ENCODE measurements at places on chromosomes 5 and 9.

DNA sequence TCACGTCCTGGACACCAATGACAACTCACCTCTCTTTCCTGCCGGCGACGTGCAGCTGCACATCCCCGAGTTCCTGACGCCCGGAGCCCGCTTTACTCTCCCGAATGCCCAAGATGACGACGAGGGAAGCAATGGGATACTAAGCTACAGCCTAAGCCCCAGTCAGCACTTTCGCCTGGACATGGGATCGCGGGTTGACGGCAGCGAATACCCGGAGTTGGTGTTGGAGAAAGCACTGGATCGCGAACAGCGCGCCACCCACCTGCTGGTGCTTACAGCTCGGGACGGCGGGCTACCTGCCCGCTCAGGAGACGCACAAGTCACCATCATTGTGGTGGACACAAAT is 1.1 kb downstream of the PCDHAC1 start:
- no peak for DNase-seq

DNA sequence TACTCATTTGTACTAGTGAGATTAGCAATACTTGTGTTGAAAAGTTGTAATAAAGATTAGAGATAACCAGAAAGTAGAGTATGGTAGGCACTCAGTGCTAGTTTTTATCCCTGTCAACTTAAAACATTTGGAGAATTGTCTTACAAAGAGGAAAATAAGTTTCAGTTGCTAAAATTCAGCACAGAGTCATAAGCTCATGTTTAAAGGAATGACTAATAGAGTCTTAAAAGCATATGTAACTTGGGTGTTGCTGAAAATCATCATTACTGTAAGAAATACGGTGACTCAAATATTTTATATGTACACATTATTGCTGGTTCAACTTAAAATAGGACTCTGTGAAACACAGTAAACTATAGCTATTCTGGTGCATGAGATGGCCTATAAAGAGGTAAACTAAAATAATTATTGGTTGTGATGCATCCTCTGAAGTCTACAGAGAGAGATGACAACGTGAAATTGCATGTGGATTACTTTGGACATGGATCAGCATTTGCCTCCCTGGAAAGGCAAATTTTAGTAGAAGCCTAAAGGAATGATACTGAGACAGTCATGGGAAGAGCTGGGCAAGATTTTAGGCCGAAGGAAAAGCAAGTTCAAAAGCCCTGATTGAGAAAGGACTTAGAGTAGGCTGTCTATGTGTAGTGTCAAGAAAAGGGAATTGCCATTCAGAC is 34.6 kb downstream of the SGCD start:
- DNase-seq, result no peak

- DNase-seq, result no peak
Measured at GRCh38 chr9:95133325-95133705, 184.2 kb downstream of the FANCC start.

DNA sequence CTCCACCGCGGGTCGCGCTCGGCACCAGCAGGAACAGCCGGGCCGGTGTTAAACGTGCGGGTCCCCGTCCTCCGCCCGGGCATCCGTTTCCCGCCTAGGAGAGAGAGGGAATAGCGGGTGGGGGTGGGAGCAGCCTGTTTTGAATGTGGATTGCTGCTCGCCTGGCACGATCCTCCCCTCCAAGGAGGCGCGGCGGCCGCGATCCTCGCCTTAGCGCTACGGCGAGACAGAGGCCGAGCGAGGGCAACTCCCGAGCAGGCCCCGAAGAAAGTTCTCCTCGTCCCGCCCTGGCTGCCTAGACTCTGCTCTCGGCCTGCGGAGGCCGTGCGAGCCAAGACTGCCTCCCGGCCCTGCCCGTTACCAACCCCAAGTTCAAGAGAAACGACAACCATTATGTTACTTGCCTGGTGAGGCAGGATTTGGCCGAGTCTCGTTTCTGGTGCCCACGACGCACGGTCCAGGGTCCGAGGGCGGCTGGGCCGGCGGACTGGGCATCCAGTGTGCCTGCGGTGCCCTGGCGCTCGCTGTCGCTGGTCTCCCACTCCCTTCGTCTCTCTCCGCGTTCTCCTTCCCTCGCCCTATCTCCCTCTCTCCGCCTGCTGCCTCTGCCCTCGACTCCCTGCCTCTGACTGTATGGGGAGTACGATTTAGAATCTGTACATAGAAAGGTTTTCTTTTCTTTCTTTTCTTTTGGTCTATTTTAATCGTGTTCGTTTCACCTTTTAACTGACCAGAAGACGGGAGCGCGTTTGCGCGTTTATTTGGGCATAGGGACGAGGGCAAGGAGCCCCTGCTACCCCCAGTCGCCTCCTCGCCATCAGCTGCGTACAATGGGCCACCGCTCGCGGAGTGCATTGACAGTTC is 724 bp downstream of the NR2F1-AS1 start:
- DNase-seq, result no peak

- no peak for DNase-seq
Measured at GRCh38 chr9:108956631-108957026, 22.4 kb downstream of the ABITRAM start.

- DNase-seq, result no peak
Measured at GRCh38 chr5:105167092-105167491, 1604.5 kb upstream of the NUDT12 start.

DNA sequence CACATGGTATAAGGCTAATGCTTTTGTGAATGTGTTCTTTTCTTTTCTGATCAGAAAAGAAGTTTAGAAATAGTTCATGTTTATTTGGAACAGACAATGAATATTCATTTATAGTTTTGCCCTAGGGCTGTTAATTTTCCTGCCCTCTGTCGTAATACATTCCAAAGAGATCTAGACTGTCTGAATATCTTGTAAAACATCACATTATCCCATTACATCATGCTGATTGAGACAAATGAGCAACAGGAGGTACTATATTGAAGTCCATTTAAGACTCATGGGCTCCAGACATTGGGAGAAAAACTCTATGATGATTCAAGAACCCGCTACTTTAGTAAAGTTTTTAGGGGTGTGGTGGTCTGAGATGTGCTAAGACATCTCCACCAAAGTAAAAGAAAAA is 121.2 kb upstream of the MAP1B start:
- no peak for DNase-seq

DNA sequence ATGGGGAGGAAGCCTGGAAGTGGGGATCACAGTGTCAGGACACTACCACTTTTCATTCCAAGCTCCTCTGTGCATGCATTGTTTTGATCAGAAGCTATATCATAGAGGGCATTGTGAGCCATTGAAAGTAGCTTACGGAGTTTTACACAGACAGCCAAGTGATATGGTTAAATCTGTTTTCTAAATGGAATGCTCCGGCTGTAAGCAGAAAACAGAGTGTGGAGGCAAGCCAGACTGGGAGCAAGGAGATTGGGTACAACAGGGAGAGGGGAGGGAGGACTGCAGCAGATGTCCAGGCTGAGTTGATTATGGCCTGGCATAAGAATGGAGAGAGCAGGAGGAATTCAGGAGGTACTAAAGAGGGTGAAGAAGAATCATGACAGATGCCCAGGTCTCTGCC is 15.5 kb upstream of the SOWAHA start:
- DNase-seq, result no peak

DNA sequence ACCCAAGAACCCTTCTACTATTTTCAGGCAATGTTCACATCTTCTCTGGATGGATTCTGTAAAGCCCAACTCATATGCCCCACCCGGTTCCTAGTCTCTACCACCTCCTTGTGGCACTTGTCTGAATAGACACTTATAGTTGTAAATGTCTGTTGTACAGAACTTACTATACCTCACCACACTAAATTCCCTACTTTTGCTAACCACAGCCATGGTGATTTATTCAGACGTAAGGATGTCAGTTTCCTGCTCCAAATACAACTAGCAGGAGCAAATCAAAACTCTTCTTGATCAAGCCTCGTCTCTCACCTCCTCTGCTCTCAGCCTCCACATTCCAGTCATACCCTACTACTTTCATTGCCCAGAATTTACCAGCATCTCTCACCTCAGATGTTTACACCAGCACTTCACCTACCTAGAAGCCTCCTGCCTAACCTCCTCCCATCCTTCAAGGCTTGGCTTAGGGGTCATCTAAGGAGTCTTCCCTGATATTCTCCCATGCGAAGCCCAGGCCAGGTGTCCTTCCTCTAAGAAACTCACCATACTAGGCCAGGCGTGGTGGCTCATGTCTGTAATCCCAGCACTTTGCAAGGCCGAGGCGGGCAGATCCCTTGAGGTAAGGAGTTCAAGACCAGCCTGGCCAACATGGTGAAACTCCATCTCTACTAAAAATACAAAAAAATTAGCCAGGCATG is 75.5 kb downstream of the MAPKAP1 start:
- no peak for DNase-seq

DNA sequence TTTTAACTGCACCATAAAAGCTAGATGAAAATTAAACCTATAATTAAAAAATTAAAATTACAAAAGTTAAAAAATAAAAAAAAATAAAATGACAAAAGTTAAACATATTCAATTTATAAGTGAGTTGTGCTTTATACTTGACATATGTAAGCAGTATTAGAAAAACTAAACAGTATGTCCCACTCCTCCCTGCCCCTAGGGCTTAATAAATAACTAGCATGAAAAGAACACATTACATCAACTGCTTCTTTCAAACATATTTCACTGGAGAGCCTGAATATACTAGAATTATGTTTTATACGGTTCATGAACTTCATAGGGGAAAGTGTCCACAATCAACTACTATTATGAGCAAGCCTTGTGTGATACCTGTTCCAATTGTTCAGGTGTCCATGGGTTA is 47.6 kb downstream of the ECPAS start:
- no peak for DNase-seq

- DNase-seq, result no peak
Measured at GRCh38 chr5:57953792-57954191, 471.2 kb upstream of the ACTBL2 start.

- DNase-seq, result no peak
Measured at GRCh38 chr5:173547579-173547978, 68.9 kb downstream of the BOD1 start.

DNA sequence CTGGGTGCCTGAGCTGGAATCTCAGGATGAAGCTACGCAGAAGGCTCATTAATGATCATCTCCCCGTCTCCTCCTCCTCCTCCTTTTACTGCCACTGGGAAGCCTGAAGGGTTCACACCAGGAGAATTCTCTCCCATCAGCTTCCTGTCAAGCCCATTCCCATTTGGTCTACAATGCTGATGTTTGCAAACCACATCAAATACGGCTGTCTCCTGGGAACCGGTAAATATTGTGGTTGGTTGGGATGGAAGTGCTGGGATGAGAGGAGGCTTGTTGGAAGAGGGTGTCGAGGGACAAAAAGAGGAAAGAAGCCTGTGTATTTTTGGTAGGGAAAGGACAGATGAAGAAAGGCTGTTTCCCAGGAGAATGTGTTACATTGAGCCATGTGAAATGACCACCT is 13.2 kb upstream of the S1PR3 start:
- no peak for DNase-seq

DNA sequence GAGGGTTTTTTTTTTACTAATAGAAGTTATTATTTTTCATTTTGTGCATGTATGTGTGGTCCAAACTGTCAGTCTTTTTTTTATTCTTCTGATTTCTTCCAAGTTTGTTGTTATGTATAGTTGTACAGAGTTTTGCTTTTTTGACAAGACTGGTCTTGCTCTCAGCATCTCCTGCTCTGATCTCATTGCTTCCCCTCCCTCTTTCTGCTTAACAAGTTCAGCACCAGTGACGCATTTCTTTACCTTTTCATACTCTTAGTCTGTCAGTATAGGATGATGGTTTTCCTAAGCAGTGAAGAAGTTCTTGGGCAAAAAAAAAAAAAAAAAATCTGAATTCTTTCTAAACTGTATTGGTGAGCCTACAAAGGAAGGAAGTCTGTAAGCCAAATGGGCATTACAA is 135.1 kb downstream of the CD180 start:
- DNase-seq, result no peak

DNA sequence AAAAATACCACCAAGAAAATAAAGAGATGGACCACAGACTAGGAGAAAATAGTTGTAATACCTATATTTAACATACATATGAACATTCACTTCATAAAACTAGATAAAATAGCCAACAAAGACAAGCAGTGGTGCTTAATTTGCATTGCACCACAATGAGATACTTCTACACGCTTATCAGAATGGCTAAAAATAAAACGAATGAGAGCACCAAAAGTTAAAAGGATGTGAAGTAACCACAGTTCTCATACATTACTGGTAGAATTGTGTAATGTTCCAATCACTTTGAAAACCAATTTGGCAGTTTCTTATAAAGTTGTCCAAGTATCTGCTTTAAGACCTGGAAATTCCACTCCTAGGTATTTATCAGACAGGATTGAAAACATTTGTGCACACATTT is 198.9 kb upstream of the SGCD start:
- DNase-seq, result no peak

GRCh38 chr9:73869264-73869663 is 627.9 kb upstream of the RORB start:
- DNase-seq, result no peak

GRCh38 chr5:130021876-130022275 is 117.6 kb downstream of the CHSY3 start:
- DNase-seq, result no peak

Measured in activated CD4-positive, alpha-beta T cell treated with anti-CD3 and anti-CD28 coated beads, Interleukin-2, amount 50 U/mL, for 4 hours (primary cell).